ENCODE measurements at places on chromosomes 7 and 10.
A peak's percentile ranks its signal among the peaks of the same experiment; 100 is the strongest.

GRCh38 chr7:108094933-108095710, 35.0 kb downstream of the LAMB4 start:
- DNase-seq = no peak

GRCh38 chr10:118698421-118698820, 56.3 kb downstream of the CACUL1 start:
- DNase-seq = peak; percentile 67

DNA sequence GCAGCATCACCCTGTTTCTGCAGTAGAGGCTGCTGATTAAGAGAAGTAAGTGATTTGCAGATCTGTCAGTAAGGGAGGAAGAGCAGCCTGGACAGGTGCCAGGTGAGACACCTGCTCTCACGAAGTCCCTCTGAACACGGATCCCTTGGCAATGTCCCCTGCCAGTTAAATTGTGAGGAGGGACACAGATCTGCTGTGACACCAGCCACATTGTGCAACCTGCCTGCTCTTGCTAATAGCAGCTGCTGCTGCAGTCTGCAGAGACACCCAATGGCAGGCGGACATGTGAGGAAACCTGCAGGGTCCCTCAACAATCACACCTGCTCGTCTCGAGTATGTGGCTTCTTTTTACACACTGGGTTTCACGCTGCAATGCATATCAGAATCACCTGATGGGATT, 31.9 kb downstream of the ANXA11 start:
- DNase-seq = no peak

DNA sequence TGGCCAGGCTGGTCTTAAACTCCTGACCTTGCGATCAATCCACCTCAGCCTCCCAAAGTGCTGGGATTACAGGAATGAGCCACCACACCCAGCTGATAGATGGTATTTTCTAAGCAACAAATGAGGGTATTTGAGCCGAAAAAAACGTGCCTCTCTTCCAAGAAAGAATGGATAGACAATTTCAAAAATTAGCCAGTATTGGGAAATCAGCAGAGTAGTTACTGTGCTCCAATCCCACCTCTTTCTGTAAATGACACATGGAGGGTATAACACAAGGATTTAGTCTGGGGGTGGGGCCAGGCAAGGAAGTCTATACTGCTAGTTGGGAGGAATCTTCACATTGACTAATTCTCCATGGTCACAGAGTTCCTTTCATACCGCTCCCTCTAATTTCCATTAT, 9.2 kb upstream of the BPGM start:
- no peak for DNase-seq

GRCh38 chr10:71663311-71663710, 56.3 kb downstream of the C10orf105 start:
- no peak for DNase-seq

GRCh38 chr10:48981310-48981907, 41.8 kb upstream of the LRRC18 start:
- no peak for DNase-seq

GRCh38 chr7:88546808-88547207, 212.7 kb upstream of the ZNF804B start:
- DNase-seq = no peak

DNA sequence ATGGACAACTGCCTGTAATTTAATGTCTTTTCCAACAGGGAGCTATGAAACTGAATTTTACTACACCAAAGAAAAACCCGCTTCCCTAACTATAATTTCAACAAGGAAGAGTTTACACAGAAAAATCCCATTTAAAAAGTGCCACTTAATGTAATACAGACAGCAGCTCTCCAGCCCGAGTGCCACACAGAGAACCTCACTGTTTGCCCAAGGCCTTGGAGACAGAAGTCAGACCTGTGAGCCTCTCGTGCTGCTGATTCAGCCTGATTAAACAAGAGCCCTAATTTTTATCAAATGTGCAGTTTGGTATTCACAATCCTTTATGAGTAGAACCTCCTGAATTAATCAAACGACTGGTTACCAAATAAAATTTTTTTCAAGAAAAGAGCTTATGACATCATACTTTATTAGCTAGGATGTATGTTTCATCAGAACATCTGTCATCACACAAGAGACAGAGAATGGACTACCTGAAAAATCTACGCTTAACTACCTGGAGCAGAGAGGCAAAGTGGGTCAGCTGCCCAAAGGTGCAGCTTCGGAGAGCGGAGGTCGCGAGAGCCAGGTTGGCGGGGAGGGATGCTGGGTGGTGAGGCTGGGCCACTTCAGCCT, 543.6 kb downstream of the SDK1 start:
- no peak for DNase-seq

- DNase-seq = no peak
Observed at GRCh38 chr7:28328822-28329660, 83.3 kb upstream of the CREB5 start.

- no peak for DNase-seq
Observed at GRCh38 chr10:22992075-22992474, 64.2 kb downstream of the ARMC3 start.

DNA sequence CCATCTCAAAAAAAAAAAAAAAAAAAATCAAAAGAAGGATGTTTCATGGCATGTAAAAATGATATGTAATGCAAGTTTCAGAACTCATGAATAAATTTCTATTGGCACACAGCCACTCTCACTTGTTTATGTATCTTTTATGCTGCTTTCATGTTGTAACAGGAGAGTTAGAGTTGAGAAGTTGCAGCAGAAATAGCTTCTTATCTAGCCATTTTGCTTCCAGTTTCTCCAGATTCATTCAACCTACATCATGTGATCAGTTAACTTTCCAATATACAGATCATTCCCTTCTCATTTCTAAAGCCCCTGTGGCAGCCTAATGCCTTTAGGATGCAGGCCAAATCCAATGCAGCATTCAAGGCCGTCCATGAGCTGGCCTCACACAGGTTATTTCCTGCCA, 30.4 kb downstream of the ZNF786 start:
- DNase-seq = no peak

DNA sequence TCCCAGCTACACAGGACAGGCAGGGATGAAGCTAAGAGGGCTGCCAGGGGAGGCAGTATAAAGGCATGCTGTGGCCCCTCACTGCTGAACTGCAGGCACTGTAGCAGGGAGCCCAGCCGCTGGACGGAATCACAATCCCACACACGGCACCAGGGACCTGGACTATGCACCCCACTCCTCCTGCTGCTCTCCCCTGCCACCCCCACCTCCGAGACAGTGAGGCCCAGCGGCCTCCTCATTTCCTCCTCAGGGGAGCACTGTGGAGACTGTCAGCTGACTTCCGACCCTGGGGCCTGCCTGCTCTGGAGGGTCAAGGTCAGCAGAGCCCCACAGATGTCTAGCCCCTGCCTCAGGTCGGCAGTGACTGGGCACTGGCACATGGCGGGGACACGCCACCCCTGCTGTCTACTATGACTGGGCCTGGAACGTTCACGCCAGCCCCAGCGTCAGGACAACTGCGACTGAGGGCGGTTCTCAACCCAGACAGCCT, 92.7 kb downstream of the FAM53B start:
- DNase-seq = no peak

DNA sequence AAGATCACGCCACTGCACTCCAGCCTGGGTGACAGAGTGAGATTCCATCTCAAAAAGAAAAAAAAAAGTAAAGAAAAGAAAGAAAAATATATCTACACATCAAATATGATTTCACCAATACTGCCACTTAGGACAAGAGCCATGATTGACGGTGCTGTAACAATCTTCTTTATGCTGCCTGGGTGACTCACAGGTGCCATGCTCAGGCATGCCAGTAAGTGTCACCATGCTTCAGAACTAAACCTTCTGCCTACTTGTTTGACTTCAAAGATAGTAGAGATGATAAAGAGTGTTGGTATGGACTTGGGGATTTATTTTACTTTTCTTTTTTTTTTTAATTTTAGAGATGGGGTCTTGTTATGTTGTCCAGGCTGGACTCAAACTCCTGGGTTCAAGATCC, 33.6 kb upstream of the DNMBP start:
- DNase-seq = no peak

- DNase-seq = no peak
Observed at GRCh38 chr10:104254493-104255310, at the start of gene GSTO1. GSTO1 (plus strand) TSS chr10:104254892; CDS start chr10:104254929, 37 bp downstream.

- DNase-seq = no peak
Observed at GRCh38 chr7:150660939-150661613, 24.4 kb upstream of the GIMAP2 start.

DNA sequence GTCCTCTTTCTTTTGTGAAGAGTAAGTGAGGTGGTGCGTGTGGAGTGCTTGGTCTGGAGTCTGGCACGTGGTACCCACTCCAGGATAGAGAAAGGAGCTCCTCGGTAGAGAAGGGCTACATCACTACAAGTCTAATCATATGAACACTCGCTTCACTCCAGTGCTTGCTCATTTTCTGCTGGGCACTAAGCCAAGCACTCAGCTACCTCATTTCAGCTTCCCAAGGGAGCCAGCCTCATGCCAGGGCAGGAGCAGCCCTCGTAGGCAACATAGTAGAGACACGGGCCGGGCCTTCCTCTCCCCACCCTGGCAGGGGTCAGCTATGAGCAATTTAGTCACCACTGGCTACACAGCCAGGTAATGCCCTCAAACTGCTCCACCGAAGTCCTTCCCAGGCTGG, 11.4 kb upstream of the HSPA12A start:
- no peak for DNase-seq

- no peak for DNase-seq
Observed at GRCh38 chr10:127250031-127250430, 53.6 kb upstream of the INSYN2A start.

DNA sequence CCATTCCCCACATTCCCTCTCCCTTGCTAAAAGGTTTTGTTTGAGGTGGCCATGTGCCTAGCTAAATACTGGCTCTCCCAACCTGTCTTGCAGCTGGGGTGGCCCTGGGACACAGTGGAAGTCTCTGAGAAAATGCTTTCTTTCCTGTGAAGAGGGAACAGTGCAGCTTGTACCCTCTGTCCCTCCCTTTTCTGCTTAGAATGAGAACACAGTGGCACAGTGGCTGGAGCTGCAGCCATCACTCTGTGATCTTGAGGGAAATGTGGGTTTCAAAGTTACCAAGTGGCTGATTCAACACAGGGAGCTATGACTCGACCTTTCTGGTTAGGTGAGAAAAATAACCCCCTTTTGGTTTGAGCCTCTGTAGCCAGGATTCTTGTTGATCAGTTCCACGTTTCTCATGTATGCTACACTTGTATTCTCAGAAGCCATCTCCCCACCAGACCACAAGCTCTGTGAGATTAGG, 62.7 kb upstream of the CARD11 start:
- no peak for DNase-seq

DNA sequence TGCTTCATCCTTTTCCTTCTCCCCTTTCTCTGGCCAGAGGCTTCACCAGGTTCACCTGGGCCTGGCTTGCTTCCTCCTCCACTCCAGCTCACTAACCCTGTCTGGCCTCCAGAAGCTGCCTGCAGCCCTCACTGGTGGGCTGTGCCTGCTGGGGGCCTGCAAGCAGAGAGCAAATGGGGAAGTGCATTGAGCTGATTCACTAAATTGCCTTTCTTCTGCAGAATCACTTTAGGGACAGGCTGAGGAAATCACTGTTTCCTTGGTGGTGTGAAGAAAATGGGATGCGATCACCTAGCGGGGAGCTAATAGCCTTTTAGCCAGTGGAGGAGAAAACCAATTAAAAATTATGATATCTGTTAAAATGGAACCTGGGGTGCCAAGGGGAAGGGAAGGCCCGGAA, 3.0 kb downstream of the RET start:
- DNase-seq = no peak

- no peak for DNase-seq
Observed at GRCh38 chr10:76085002-76085816, 653.8 kb downstream of the LRMDA start.

DNA sequence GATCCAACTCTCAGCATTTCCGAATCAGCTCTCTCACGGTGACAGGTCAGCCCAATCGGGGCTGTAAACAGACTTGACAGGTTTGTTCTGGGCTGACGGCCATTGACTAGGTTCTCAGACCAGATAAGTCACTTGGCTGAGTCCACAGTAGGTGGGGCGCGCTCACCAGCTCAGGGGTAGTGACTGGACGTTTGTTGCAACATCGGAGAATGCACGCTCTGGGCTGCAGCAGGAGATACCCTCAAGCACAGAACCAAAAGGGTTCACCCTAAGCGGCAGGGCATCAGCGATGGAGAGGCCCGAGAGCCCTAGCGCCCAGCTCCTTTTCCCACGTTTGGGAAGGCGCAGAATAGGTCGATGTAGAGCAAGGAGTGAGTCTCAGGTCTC, 1.8 kb downstream of the KLLN start:
- no peak for DNase-seq

GRCh38 chr7:7761340-7761973, 43.0 kb upstream of the RPA3 start:
- no peak for DNase-seq

GRCh38 chr7:4715410-4715776, 33.3 kb downstream of the FOXK1 start:
- no peak for DNase-seq

- DNase-seq = no peak
Observed at GRCh38 chr10:93071177-93071472, 2.6 kb upstream of the CYP26A1 start.

GRCh38 chr10:22343731-22344130, 1.6 kb upstream of the SPAG6 start:
- DNase-seq = no peak

- no peak for DNase-seq
Observed at GRCh38 chr7:155580367-155580766, 34.0 kb upstream of the CNPY1 start.

DNA sequence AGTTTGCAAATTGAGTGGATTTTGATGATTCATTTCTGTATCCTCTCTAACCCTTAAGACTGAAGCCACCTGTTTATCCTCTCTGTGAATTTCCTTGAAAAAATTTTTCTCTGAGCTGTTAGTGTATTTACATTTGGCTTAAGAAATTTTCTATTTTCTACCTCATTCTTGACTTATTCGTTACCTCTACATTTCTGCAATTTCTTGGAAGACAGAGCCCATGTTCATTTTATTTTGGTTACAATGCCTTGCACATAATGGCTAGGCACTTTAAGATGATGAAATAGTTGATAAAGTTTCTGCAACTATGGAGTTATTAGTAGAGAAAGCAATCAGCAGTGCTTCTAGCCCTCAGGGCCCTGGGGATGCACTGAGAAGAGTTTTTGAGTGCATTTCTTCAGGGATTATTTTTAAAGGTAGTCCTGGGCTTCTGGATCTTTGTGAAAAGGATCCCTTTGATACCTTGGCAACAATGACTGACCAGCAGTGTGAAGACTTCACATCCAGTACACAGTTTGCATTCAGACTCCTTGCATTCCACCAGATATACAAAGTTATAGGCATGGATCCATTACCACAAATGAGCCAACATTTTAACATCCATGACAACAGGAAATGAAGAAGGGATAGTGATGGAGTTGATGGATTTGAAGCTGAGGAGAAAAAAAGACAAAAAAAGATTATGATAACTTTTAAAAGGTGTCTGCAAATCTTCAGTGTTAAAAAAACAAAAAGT, 68.2 kb downstream of the CH25H start:
- no peak for DNase-seq

- DNase-seq = no peak
Observed at GRCh38 chr7:85041605-85042216, 145.1 kb downstream of the SEMA3D start.

GRCh38 chr7:140212100-140212881, 35.5 kb upstream of the KDM7A start:
- no peak for DNase-seq
